ENCODE measurements at places on chromosomes 7 and 10.

- DNase-seq: no peak
These were observed 59.0 kb downstream of the ABCB1 start for GRCh38 chr7:87541648-87542047.

DNA sequence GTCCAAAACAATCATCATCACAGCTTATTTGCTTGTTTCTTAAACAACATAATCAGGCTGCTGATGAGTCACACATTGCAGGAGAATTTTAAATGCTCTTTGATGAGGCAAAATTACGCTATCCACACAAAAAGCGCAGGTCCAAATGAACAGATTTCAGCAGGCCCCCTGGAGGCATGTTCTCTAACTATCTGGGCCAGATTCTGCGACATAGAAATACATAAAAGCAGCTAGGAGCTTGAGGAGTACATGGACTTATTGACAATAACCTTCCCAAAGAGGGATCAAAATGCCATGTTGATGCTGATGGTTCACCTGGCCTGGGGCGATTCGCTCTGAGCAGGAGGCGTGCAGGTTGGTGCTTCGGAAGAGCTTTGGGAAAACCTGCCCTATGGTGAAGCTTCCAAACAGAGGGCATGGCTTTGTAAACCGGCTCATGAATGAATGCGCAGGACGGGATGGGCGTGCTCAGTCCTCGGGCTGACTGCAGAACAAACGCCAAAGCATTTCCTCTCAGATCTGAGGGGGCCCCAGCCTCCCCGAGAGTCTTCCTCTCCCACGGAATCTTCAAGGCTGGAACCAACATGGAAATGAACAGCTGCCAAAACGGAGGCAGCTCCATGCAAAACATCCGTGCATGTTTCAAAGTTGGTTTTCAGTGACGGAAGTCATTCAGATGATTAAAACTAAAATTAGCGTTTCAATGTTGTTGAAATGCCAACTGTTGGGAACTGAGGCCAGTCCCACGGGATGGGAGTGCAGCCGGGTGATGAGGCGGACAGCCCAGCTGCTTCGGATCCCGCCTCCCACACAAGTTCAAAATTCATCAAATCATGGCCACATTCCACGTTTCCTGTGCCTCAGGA lies 179.6 kb downstream of the TCERG1L start:
- no peak for DNase-seq

DNA sequence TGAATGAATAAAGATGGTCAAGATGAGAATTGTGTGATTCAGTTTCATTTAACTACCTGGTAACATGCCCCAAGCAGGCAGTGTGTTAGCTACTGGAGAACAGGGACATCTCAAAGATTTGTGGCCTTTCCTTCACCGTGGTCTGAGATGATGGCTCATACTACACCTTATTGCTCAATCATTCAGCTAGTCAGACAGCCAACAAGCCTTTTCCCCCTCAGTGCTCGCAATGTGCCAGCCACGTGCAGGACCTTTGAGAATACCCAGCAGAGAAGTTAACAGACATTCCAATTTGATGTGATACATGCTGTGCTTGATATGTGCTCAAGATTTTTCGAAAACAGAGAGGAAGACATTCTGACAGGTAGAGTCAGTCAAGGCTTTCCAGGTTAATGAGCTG lies 562.8 kb downstream of the SUGCT start:
- no peak for DNase-seq

- DNase-seq: no peak
These were observed 357.4 kb downstream of the PLXNA4 start for GRCh38 chr7:132218876-132219275.

- no peak for DNase-seq
These were observed 1.6 kb downstream of the PPP3CB start for GRCh38 chr10:73494213-73494612.

DNA sequence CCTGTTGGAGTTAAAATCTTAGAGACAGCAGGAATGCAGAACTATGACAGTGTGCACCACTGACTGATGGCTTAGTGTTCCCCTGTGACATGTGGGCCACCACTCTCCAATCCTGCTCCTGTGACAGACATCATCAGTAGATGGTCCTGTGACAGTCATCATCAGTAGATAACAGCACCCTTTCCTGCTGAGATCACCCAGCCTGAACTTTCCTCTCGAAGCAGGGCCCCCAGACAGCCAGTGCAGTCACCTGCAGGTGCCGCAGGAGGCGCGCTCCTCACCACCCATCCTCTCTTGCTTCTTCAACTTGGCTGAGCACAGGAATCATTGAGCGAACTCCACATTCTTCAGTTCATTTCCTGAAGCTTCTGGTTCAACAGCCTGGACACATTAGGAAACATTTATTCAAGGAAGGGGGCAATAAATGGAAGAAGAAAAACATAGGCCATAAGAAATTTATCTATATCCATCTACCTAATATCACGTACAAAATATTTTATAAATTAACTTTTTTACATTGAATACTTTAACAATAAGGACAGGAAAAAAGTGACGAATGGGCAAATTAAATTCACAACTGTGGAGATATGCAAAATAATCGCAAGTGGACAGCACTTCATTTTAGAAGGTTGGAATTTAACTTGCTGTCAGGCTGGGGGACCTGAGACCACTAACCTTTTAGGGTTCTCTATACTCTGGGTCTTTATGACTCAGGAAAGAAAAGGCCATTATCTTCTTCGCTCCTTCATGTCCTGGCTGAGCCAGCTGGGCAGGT lies 32.0 kb upstream of the MKI67 start:
- DNase-seq: no peak

DNA sequence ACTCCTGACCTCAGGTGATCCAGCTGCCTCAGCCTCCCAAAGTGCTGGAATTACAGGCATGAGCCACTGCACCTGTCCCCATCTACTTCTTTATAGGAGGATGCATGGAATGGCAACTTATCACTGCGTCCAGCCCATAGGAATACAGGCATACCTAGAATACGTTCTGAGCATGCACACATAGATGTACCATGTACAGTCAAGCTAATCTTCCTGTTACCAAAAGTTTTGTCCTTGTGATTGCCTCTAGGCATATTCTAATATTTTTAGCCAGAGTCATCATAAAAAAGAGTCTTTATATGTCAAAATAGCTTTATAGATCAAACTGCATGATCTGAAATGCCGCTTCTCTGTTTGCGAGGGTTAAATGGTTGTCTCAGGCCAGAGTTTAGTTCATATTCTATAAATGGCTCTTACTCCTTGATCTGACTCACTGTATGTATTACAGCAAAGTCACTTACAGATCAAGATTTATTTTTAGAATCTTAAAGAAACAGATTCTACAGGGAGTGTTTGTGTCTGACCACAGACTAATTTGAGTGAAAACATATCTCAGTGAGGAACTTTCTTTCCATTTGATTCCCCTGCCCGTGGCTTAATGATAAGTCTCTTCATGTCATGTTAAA lies 210.9 kb downstream of the CREB5 start:
- no peak for DNase-seq

DNA sequence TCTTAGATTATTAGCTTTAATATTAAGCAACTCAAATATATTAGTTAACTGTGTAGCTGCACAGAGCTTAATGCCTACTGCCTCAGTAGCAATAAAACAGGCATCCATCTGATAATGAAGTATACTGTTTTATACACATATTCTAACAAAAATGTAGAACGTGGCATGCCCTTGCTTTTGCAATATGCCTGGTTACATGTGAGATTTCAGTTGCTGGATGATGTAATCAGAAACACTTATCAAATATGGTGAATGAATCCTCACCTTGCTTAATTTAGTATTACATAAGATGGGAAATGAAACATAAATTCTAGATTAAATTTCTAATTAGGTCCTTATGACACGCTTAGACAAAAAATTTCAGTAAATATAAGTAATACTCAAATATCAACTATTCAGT lies 8.0 kb downstream of the DNAJC1 start:
- DNase-seq: no peak

DNA sequence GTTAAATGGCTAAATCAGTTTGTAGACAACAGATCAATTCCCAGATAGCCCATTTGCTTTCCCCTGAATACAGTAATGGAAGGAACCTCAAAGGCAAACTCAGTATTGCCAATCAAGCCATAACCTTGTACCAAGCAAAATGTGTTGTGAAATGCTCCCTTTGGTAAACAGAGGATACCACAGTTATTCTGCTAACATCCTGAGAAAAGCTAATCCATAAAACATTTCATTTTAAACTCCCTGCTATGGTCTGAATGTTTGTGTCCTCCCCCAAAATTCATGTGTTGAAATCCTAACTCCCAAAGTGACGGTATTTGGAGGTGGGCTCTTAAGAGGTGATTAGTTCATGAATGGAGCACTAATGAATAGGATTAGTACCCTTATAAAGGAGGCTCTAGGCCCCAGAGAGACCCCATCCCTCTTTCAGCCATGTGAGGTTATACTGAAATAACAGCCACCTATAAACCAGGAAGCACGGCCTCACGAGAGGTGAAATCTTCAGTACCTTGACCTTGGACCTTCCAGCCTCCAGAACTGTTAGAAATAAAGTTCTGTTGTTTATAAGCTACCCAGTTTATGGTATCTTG lies 89.3 kb upstream of the RNF148 start:
- no peak for DNase-seq

GRCh38 chr10:131143425-131144165 lies 167.9 kb downstream of the TCERG1L start:
- no peak for DNase-seq

- DNase-seq: no peak
These were observed 758.3 kb downstream of the KCNMA1 start for GRCh38 chr10:76879116-76879913.

DNA sequence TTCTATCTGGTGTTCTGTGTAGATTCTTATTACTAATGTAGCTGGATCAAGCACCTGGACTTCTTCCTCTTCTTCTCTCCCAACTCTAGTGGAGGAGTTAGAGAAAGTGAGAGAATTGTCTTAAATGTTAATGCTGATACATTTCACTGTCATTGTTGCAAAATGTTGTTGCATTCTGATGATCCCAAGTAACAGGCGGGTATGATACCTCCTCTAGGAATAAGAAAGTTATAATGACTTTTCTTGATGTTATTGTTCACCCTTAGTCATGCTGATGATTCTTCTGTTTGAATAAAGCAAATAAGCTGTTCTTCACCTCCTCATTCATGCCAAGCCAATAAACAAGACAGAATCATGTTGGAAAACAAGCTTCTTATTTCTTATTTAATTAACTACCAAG lies 9.1 kb downstream of the CHRM2 start:
- DNase-seq: no peak

- no peak for DNase-seq
These were observed 56.0 kb upstream of the COMTD1 start for GRCh38 chr10:75291805-75292204.

- no peak for DNase-seq
These were observed 59.4 kb downstream of the WDR37 start for GRCh38 chr10:1115607-1115955.

DNA sequence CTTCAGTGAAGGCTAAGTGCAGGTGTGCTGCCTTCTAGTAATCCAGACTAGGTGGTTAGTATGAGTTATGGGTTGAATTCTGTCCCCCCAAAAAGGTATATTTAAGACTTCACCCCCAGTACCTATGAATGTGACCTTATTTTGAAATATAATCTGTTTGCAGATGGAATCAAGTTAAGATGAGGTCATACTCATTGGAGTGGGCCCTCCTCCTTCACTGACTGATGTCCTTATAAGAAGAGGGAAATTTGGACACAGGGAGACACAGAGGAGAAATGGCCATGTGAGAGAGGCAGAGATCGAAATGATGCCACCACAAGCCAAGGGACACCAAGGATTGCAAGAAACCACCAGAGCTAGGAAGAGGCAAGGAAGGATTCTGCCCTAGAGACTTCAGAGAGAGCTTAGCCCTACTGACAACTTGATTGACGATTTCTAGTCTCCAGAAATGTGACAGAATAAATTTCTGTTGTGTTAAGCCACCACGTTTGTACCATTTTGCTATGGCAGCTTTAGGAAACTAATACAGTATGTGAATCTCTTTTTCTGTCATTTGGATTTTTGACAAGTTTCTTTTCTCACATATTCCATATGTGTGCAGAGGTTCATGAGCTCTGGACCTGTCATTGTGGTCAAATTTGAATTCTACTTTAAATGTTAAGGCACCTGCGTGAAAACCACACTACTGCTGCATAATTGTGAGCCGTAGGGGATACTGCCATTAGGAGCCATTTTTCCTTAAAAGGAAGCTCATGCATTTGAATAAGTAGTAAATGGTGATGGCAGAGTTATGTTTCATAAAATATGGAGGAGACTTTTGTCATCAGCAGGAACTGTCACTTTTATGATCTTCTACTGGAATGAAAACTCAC lies 2.6 kb upstream of the RPA3 start:
- no peak for DNase-seq

GRCh38 chr7:136102881-136103280 lies 125.7 kb upstream of the MTPN start:
- DNase-seq: no peak

DNA sequence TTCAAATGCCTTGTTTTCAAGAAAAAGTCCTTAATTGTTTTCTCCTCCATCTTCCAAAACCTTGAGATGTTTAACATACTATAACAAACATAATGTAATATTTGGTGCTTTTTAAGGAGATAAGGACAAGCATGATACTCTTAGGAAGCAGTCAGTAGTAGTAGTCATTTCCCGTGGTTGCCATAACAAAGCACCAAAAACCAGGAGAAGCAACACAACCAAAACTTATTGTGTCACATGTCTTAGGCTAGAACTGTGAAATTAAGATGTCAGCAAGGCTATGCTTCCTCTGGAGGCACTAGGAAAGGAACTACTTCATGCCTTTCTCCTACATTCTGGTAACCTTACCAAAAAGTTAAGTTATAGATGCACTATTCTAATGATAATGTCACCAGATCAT lies 106.8 kb downstream of the MBL2 start:
- no peak for DNase-seq

DNA sequence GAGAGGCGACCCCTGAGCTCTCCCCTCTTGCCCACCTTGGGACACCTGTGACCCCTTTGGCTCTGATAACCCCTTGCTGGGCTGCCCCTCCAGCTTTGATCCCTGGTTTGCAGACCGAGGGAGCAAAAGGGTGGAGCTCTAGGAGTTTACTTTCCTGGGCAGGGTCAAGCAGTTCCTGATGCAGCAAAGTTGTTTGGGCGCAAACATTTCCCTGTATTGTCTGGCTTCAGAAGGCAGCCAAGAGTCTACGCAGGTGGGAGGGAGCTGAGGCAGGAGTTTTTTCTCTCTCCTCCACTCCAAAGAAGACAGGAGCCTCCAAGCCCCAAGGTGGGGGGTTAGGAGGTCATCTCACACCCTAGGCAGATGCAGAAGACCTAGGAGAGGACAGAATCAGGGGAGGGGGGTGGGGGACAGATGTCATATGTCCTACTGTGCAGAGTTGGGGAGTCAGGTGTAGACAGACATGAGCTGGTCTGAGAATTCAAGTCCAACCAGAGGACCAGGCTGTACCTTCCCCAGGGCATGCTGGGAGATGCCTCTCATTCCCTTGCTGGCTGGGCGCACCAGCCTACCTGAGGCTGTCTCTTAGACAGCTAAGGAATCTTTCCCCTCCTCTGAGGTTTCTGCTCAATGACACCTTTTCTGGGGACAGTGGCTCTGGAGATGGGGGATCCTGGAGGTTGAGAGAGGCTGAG lies 20.5 kb downstream of the TMEM270 start:
- DNase-seq: no peak

DNA sequence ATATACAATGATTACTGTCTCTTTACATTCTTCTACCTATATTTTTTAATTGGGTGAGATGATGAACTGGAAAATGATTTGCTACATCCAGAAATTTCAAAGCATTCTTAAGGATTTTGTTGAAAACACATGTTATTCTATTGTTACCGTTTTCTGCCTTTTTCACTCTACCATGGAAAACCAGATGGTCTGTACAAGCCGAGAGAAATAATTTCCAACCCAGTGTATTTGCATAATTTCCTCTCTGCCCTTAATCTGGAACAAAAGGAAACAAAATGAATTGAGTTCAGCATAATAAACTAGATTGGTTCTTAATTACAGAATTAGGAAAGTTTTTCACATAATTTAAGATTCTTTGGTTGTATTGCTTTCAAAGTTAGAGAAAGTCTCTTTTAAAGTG lies 211.2 kb downstream of the CACNB2 start:
- DNase-seq: no peak

All from stimulated activated CD8-positive, alpha-beta memory T cell treated with anti-CD3 and anti-CD28 coated beads, Interleukin-2, amount 100 ng/mL, for 48 hours (primary cell).